IPS DF 19.7 (cell line): ENCODE measurements at places on chromosomes 16 and 17.

DNA sequence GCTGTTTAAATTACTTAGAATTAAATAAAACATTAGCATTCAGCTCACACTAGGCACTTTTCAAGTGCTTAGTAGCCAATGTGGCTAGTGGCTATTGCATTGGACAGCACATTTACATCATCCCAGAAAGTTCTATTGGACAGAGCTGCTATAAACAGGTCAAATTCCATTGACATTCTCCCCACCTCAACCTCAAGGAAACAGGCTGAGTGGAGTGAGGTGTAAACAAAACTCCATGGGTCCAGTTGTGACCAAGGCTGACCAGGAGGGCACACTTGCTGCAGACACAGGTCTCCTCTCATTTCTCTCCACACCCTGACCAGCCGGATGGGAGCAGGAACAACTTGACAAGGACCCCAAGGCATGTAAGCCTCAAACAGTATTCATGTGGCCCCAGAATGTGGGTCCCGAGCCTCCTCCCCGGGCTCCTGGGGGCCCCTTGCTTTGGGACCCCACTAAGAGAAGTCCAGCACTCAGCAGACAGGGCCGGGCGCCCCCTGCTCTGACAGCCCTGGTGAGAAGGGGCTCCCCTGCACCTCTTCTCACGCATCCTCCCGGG is 488 bp downstream of the C17orf113 start:
- no peak for DNase-seq

- DNase-seq = no peak
Observed at GRCh38 chr16:27703545-27703944, 153.6 kb downstream of the KATNIP start.

DNA sequence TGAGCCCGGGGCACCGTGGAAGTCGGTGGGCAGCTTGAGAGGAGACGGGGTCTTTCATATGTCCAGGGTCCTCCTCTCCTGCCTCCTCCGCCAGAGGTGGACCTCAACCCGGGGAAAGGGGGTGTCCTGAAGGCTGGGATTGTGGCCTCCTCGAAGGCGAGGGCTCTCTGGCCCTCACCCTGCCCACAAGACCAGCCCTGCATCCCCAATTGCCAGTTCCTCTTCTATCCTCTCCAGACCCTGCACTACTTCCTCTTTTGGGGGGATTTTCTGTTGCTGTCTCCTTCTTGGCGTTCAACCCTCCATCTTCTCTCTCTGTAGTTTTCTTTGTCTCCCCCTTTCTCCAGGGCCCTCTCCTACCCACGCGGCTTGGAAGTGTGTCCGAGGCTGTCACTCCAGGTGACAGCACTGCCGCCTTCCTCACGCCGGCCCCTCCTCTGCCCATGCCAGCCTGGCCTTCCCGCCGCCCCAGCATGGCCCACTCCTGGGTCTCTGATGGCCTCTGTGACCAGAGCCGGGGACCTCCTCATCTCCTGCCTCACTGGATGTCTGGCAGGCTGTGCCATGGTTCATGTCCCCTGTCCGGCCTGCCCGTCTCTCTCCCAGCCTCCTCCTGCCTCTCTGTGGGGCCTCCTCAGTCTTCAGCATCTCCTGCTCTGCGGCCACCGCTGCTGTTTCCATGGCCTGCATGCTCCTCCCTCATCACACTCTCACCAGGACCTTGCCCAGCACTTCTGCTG is 2.4 kb upstream of the ITGAX start:
- DNase-seq = no peak

- no peak for DNase-seq
Observed at GRCh38 chr17:992933-993332, 4.0 kb upstream of the TIMM22 start.

- DNase-seq = no peak
Observed at GRCh38 chr16:12356632-12357340, 380.3 kb downstream of the SNX29 start.

DNA sequence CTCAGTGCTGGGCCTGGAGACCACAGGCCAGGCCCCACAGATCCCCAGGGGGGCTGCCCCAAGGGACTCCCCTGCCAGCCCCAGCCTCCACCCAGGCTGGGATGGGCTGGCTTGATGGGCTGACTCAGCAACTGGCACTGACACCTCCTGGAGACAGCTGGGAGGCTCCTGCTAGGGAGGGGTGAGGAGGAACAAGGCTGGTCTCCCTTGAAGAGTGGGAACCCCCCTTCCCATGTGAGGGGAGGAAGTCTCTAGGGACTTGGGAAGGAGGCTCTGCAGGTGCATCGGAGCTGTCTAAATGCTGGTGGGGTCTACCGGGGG is 10.4 kb downstream of the NHERF1 start:
- DNase-seq = no peak

DNA sequence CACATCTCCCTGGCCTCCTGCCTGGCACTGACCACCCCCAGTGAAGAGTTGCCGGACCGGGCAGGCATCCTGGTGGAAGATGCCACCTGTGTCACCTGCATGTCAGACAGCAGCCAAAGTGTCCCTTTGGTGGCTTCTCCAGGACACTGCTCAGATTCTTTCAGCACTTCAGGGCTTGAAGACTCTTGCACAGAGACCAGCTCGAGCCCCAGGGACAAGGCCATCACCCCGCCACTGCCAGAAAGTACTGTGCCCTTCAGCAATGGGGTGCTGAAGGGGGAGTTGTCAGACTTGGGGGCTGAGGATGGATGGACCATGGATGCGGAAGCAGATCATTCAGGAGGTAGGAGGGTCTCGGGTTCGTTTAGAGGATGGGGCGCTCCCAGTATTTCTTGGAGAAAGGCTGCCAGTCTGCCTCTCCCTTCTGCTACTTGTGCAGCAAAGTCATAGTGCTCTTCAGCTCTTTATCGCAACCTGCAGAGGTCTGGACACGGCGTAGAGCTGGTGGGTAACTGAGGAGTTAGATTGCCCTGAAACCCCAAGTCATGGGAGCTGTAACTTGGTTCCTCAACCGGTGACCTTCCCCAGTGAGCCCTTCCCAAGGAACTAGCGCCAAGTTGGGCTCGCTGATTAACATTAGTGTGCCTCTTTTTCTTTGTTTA is 21.9 kb downstream of the AKAP1 start:
- no peak for DNase-seq
